Esophagus squamous epithelium (tissue), 5 donors: ENCODE measurements at places on chromosomes 5 and 9.

- DNase-seq = no peak
These were observed 151.7 kb upstream of the POU5F2 start for GRCh38 chr5:93893075-93893474.

DNA sequence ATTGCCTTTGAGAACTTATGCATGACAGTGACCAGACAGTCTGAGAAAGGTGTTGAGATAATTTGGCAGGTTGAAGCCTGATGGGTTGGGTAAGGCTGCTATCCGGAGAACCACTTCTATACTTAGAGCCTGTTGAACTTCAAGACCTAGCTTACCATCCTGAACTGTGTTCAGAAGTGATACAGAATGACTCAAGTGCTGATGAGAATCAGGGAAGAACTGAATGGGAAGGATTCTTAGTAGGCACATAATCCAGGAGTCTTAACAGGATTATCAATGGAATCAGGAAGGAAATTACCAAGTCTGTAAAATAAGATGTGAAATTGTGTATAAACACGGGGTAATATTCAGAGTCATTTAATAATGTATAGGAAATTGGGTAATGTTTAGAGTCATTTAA, 9.0 kb upstream of the PAPPA start:
- no peak for DNase-seq

DNA sequence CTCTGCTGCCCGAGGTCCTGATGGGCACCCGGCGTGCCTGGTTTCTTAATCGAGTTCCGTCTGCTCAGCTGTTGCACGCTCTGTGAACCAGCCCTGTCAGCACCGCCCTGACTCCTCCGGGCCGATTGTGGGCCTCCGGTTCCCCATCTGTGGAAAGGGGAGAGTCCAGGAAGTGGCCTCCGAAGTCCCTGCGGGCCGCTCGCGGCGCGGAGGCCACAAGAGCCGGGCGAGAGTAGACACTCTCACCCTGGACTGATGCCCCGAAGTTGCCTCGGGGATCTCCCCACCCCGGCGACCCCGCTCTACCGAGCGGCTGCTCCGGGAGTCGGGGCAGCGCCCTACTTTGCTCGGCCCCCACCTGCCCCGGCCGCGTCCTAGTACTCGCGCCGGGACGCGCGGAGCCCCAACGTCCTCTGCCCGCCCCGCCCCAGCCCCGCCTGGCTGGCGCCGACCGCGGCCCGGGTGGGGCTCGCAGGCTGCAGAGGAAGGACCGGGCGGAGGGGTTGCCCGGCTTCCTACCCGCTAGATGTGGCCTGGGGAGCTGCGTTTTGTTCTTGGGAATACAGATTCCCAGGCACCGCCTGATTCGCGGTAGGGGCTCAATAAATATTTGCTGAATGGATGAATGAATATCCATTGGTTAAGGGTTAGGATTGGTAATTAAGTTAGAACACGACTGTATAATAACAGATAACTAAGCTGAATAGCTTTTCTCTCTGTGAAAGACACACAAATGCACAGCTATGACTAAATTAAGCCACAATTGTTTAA, 935 bp upstream of the ZNF367 start:
- DNase-seq = no peak

DNA sequence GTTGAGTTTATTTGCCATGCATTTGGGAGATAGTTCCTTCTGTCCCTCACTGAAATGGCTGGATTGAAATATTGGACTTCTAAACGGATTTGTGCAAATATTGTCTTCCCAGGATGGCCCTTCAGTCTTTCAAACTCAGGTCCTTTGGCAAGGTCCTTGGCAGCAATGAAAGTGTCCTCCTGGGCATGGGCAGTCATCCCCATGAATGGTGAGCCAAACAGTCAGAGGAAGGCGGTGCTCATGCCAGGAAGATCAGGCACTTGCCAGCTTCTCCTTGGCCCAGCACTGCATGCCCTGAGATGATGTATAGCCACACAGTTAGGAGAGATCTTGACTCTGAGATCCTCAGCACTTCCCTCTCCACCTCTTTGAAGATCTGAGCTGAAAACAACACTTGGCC, 221.4 kb upstream of the KLF4 start:
- no peak for DNase-seq

DNA sequence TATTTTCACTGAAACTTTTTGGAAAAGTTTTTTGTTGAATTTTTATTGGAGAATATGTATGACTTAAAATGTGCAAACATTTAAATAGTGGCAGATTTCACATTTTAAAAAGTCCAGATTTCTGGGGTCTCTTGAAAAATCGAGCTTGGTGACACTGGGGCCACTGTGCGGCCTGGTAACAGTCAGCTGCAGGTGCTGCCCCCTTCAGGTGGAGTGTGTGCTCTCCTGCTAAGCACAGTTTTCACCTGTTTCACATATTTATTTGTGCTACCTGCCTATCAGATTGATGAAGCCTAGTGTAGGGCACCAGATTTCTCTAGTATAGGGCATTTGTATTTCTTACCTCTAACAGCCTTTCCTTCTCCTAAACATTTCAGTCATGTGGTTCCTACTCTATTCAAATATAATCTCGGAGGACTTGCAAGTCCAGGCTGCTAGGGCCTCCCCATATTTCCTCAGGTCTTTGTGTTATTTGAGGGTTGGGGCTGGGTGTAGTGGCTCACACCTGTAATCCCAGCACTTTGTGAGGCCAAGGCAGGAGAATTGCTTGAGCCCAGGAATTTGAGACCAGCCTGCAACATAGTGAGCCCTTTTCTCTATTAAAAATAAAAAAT, 95.8 kb upstream of the KLF9 start:
- DNase-seq = no peak

DNA sequence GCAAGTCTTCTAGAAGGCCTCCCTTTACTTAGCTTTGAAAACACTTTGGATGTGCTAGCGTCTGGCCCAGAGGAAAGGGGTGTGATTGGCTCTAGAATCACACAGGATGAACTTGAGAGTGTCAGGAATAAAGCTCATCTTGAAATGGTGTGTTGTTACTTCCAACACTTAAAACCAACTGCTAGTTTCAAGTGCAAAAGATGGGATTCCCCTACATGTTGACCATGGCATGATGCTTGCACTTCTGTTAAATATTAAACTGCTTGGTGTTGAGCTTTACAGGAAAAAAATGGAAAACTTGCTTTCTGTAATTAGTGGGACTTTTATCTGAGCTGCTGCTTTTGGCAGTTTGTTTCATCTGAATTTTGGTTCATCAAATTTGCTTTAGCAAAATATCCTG, 261.1 kb downstream of the MED10 start:
- no peak for DNase-seq
